ENCODE measurements at places on chromosomes 3 and 15.
A peak's percentile ranks its signal among the peaks of the same experiment; 100 is the strongest.

GRCh38 chr15:68023307-68024101 is 30.6 kb upstream of the PIAS1 start:
- no peaks in the 10 kb centered on the region for H3K36me3 ChIP-seq
- no peak overlapping the region for H3K27ac ChIP-seq
- no peak for DNase-seq
- peaks cover 7% of the 10 kb centered on the region for H3K4me1 ChIP-seq
- H3K4me3 ChIP-seq, result no peak overlapping the region
- no peaks in the 10 kb centered on the region for H3K27me3 ChIP-seq

GRCh38 chr15:69962561-69962960 is 135.2 kb downstream of the TLE3 start:
- H3K27me3 ChIP-seq, result peaks cover 16% of the 10 kb centered on the region
- H3K27ac ChIP-seq, result no peak overlapping the region
- no peak for DNase-seq
- no peak overlapping the region for H3K4me3 ChIP-seq
- peaks cover 6% of the 10 kb centered on the region for H3K4me1 ChIP-seq
- no peaks in the 10 kb centered on the region for H3K36me3 ChIP-seq

GRCh38 chr15:63938486-63939061 is 104.8 kb upstream of the HERC1 start:
- H3K4me3 ChIP-seq, result peak overlapping the region; percentile 30

DNA sequence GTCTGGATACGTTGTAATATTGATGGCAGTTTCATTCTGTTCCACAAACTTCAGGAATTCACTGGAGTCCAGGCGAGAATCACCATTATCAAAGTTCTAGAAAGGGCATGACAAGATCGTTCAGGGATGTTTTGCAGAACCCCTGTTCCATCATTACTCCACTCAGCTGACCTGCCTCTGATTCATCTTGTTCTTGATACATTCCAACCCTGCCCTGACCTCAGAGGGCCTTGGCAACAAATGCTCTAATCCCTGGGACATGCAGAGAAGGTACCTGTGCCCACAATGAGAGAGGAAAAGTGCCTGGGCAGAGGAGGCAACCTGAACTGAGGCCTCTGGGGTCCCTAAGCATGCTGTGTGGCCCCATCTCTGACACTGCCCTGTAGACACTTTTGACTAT is 45.9 kb downstream of the FSTL1 start:
- H3K36me3 ChIP-seq, result no peaks in the 10 kb centered on the region
- H3K27ac ChIP-seq, result no peak overlapping the region
- H3K27me3 ChIP-seq, result no peaks in the 10 kb centered on the region

DNA sequence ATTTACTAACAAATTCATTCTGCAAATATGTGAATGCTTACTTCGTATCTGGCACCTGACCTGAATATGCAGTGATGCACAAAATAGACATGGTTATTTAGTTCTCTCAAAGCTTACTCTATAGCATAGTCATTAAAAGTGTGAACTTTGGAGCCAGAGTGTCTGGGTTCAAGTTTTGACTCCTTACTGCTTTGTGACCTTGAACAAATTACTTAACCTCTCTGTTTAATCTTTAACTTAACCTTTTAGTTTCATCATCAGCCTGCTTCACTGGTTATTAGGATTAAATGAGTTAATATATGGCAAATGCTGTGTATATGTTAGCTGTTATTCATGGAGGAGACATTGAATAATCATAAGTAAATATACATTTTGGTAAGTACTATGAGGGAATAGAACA is 12.1 kb upstream of the MGA start:
- H3K27ac ChIP-seq, result no peak overlapping the region
- H3K4me3 ChIP-seq, result no peak overlapping the region
- peaks cover 2% of the 10 kb centered on the region for H3K36me3 ChIP-seq

GRCh38 chr3:129624347-129625071 is 18.0 kb upstream of the PLXND1 start:
- DNase-seq, result no peak
- peaks cover 16% of the 10 kb centered on the region for H3K4me1 ChIP-seq
- H3K36me3 ChIP-seq, result no peaks in the 10 kb centered on the region
- H3K27me3 ChIP-seq, result no peaks in the 10 kb centered on the region
- H3K4me3 ChIP-seq, result no peak overlapping the region

DNA sequence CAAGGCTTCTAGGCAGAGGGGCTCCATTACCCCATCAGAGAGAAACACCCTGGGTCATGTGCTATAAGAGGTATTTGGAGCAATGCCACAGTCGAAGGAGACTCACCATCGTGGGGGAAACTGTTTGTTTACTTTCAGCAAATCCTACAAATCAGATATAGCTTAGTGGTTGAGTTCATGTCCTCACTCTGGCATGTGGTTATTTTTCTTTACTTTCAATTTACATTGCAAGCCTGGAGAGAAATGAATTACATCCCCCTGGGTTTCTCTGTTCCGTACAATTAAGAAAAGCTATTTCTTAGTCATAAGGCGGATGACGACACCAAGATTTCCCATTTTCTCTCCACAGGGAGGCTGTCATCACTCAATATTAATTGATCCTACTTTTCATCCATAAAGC is 36.9 kb downstream of the RFTN1 start:
- H3K27ac ChIP-seq, result no peak overlapping the region
- no peaks in the 10 kb centered on the region for H3K27me3 ChIP-seq
- DNase-seq, result no peak
- no peak overlapping the region for H3K4me3 ChIP-seq
- peaks cover 50% of the 10 kb centered on the region for H3K4me1 ChIP-seq

GRCh38 chr3:187021748-187022402 is 91.5 kb downstream of the ST6GAL1 start:
- H3K36me3 ChIP-seq, result peaks cover 17% of the 10 kb centered on the region
- H3K4me1 ChIP-seq, result peaks cover 76% of the 10 kb centered on the region
- DNase-seq, result no peak
- H3K27ac ChIP-seq, result peak overlapping the region; percentile 63
- H3K4me3 ChIP-seq, result peak overlapping the region; percentile 70

DNA sequence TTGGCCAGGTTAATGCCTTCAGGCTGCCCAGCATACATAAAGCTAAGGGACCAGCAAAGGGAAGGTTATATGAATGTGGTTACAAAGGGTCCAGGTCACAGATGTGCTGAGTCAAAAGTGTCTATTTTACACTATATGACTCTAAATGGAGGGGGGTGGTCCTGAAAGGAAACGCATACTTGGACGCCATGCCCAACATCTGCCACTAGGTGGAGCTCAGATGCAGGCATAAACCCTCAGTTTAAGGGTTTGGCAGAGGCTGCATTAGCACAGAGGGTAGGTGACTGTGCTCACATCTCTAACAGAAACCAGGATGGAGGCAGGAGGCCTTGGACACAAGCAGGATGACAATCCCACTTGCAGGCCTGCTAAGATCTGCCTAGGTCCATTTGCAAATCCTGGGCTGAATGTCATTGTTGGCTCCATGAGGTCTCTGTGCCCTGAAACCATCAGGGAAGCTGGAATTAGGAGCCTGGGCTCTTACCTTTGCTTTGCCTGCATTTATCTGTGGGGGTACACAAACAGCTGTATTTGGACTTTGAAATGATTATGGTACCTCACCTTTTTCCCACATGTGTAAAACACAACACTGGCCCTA is 55.8 kb downstream of the ZNF621 start:
- H3K27me3 ChIP-seq, result no peaks in the 10 kb centered on the region
- no peak overlapping the region for H3K27ac ChIP-seq
- H3K36me3 ChIP-seq, result no peaks in the 10 kb centered on the region

DNA sequence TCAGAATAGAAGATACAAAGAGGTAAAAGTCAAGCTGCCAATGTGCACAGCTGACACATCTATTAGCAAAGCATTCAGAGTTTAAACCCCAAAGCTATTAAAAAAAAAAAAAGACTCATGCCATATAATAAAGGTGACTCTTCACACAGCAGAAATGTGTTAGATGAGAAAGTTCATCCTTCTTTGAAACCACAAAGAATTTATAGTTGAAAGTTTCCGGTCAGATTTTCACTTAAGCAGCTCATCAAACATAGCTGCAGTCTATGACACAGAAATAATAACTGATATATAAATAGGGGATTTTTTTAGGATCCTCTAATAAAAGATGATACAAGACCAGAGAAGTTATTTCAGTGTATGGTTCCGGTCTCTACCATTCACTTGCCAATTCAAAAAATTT is 76.6 kb downstream of the WWTR1 start:
- DNase-seq, result no peak
- peaks cover 21% of the 10 kb centered on the region for H3K4me1 ChIP-seq
- H3K36me3 ChIP-seq, result no peaks in the 10 kb centered on the region
- no peak overlapping the region for H3K4me3 ChIP-seq

- peaks cover 48% of the 10 kb centered on the region for H3K36me3 ChIP-seq
- peak within 1 kb of the TSS; percentile 99 for H3K27ac ChIP-seq
- peak; percentile 89 for DNase-seq
- no peaks in the 10 kb centered on the region for H3K27me3 ChIP-seq
Observed at GRCh38 chr3:81760924-81761903, at the start of gene GBE1. TSS of gene GBE1 (minus strand) at chr3:81761645. CDS start at chr3:81761517, 128 bp downstream.

- peaks cover 2% of the 10 kb centered on the region for H3K36me3 ChIP-seq
- DNase-seq, result no peak
- H3K4me1 ChIP-seq, result peaks cover 54% of the 10 kb centered on the region
- H3K27me3 ChIP-seq, result peaks cover 18% of the 10 kb centered on the region
- H3K4me3 ChIP-seq, result no peak overlapping the region
- peak overlapping the region; percentile 95 for H3K27ac ChIP-seq
Observed at GRCh38 chr3:40968666-40969065, 230.6 kb upstream of the CTNNB1 start.

GRCh38 chr3:58333206-58334012 is 717 bp downstream of the PXK start:
- H3K4me3 ChIP-seq, result peak overlapping the region; percentile 97
- H3K36me3 ChIP-seq, result peaks cover 8% of the 10 kb centered on the region
- H3K27ac ChIP-seq, result peak overlapping the region; percentile 89
- H3K4me1 ChIP-seq, result peaks cover 43% of the 10 kb centered on the region

GRCh38 chr3:144350125-144350524 is 378.5 kb downstream of the DIPK2A start:
- no peak overlapping the region for H3K27ac ChIP-seq
- peaks cover 4% of the 10 kb centered on the region for H3K4me1 ChIP-seq
- peaks cover 2% of the 10 kb centered on the region for H3K27me3 ChIP-seq
- no peaks in the 10 kb centered on the region for H3K36me3 ChIP-seq

- DNase-seq, result no peak
- peaks cover 3% of the 10 kb centered on the region for H3K27me3 ChIP-seq
- H3K36me3 ChIP-seq, result no peaks in the 10 kb centered on the region
- peaks cover 2% of the 10 kb centered on the region for H3K4me1 ChIP-seq
- no peak overlapping the region for H3K4me3 ChIP-seq
- no peak overlapping the region for H3K27ac ChIP-seq
Observed at GRCh38 chr3:189602471-189602870, 28.7 kb upstream of the TP63 start.

- peaks cover 39% of the 10 kb centered on the region for H3K36me3 ChIP-seq
- H3K4me3 ChIP-seq, result no peak overlapping the region
- H3K27me3 ChIP-seq, result no peaks in the 10 kb centered on the region
- peaks cover 22% of the 10 kb centered on the region for H3K4me1 ChIP-seq
- no peak overlapping the region for H3K27ac ChIP-seq
- DNase-seq, result no peak
Observed at GRCh38 chr3:158809642-158810041, 7.8 kb downstream of the MFSD1 start.

GRCh38 chr3:102092617-102093466 is 243.5 kb downstream of the NFKBIZ start:
- no peaks in the 10 kb centered on the region for H3K36me3 ChIP-seq
- no peak for DNase-seq
- peaks cover 59% of the 10 kb centered on the region for H3K4me1 ChIP-seq
- peak overlapping the region; percentile 90 for H3K27ac ChIP-seq

GRCh38 chr15:49848282-49848724 is 227.5 kb downstream of the DTWD1 start:
- no peak overlapping the region for H3K27ac ChIP-seq
- H3K4me3 ChIP-seq, result no peak overlapping the region
- DNase-seq, result no peak
- no peaks in the 10 kb centered on the region for H3K36me3 ChIP-seq
- no peaks in the 10 kb centered on the region for H3K4me1 ChIP-seq
- H3K27me3 ChIP-seq, result peaks cover 2% of the 10 kb centered on the region

- no peak overlapping the region for H3K4me3 ChIP-seq
- peaks cover 14% of the 10 kb centered on the region for H3K27me3 ChIP-seq
- no peaks in the 10 kb centered on the region for H3K36me3 ChIP-seq
- H3K27ac ChIP-seq, result no peak overlapping the region
Observed at GRCh38 chr3:8984081-8984480, 20.8 kb upstream of the RAD18 start.

DNA sequence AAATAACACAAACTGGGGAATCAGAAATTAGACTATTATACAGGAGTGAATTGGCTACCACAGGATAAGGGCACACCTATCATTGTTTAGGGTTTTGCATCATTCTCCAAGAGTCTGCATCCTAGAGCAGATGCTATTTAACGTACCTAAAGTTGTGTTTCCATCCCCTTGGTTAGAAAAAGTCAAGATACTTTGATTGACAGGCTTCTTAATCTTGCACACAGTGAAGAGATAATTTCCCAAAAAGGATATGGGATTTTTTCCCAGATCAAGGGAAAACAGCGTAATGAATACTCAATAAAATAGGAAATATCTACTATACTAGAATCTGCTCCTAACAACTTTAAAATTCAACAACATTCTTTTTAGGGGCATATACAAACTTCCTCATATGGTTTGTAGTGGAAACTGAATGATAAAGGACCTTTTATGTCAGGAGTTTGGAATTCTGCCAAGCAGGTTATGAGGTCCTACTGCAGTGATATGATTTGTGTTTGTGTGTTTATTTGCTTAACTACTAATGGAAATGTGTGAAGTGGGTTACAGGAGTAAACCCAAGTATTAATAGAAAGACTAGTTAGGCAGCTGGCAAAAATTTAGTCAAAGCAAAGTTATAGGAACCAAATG is 124.1 kb upstream of the MME start:
- H3K27ac ChIP-seq, result no peak overlapping the region
- H3K4me1 ChIP-seq, result no peaks in the 10 kb centered on the region
- no peaks in the 10 kb centered on the region for H3K36me3 ChIP-seq

DNA sequence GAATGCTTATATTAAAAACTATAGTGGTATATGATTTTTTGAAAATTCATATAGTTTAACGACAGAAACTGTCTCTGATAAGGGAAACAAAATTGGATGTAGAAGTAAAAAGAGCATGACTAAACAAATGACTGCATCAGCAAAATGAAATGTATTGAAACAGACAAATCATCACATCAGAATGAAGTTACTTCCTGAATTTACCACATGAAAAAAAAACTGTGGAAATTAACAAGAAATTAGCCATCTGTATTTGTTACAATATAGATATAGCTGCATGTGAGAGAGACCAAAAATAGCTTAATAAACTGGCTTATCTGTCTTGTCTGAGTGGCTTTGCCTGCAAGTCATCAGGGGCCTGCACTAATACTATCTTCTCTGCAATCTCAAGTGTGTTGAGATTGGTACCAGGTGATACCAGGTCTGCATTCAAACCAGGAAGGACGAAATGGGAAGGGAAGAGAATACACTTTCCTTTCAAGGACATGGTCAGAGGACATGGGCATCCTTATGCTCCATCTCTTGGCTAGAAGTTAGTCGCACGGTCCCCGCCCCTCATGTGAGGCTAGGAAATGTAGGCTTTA is 388.7 kb downstream of the GRM7 start:
- H3K27ac ChIP-seq, result no peak overlapping the region
- no peak overlapping the region for H3K4me3 ChIP-seq
- H3K36me3 ChIP-seq, result no peaks in the 10 kb centered on the region
- no peaks in the 10 kb centered on the region for H3K27me3 ChIP-seq
- no peaks in the 10 kb centered on the region for H3K4me1 ChIP-seq

Measured in activated naive CD8-positive, alpha-beta T cell treated with anti-CD3 and anti-CD28 coated beads, Interleukin-2, amount 50 U/mL, for 24 hours (primary cell).